Activated CD4-positive, alpha-beta T cell treated with anti-CD3 and anti-CD28 coated beads for 1 hour (primary cell): ENCODE measurements at places on chromosomes 5 and 9.

DNA sequence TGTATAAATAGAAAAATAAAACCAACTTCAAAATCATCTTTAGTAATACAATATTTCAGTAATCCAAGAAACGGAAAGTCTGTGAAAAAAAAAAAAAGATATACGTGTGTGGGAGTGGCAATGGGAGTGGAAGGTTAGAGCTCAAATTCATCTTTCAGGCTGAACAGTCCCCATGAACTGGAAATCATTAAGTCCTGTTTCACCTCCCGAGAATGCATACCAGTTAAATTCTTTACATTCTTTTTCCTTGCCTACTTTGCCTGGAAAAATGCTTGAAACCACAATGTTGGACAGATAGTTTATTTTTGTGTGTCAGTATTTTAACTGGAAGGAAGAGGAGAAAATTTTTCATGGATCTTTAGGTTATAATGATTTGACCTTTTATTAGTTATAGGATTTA, 166.8 kb downstream of the MUSK start:
- DNase-seq = no peak

DNA sequence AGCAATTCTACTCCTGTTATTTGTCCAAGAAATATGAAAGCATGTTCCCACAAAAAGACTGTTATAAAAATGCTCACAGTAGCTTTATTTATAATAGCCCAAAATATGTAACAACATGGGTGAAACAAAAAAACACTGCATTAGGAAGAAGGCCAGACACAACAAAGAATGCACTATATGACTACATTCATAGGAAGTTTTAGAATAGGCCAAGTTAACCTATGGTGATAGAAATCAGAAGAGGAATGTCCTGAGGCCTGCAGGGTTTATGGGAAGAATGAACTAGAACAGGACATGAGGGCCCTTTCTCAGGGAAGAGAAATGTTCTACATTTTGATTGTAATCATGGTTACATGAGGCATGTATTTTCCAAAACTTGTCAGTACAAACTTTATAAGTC, 24.7 kb upstream of the TAS2R1 start:
- DNase-seq = no peak

- DNase-seq = no peak
Measured at GRCh38 chr9:6562871-6563430, 82.6 kb downstream of the GLDC start.

DNA sequence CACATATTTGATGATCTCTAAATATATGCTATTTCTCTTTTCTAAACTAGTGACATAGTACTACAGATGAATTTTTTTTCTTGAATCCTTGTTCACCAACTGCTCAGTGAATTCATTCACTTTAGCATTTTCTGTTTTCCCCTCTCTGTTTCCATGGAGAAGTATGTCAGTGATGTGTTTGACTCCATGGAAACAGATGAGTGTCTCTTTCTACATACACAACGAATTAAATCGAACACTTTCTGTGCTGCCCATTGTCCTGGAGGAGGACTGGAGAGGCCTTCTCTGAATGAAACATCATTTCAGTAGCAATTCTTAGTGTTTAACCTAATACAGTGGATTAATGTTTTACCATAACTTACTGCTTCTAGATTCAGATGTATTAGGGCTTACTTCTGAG, 9.5 kb downstream of the INVS start:
- no peak for DNase-seq

- DNase-seq = no peak
Measured at GRCh38 chr5:174972291-174972690, 247.9 kb downstream of the MSX2 start.

- no peak for DNase-seq
Measured at GRCh38 chr5:150241298-150242160, 48.0 kb downstream of the CAMK2A start.

- no peak for DNase-seq
Measured at GRCh38 chr9:28967226-28967625, 1393.9 kb upstream of the C9orf72 start.

- DNase-seq = no peak
Measured at GRCh38 chr5:97388794-97389193, 205.7 kb upstream of the RIOK2 start.

DNA sequence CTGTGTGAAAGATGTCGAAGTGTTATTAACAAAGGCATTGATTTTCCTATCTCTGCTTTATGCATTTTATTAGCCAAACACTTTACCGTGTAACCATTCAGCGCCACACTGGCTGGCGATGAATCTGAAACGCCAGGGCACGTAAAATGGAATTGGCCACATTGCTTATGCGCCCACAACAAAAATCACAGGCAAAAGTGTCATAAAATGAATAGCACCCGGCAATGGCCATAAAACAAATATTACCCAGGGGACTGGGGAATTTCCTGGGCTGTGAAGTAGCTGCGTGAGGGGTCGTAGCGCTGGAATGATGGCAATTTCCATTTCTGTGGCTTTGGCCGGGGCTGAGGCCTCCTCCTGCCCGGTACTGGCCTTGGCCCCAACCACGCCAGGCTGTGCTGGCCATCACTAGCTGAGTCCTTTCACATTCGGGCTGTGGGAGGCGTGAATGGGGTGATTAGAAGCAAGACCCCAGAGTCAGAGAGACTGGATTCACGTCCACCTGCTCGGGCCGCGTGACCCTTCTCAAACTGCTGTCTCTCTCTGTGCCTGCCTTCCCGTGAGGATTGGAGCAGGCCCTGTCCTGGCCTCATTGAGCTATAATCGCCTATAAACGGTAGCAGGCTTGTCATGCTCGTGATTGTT, 254.5 kb downstream of the PBX3 start:
- no peak for DNase-seq

DNA sequence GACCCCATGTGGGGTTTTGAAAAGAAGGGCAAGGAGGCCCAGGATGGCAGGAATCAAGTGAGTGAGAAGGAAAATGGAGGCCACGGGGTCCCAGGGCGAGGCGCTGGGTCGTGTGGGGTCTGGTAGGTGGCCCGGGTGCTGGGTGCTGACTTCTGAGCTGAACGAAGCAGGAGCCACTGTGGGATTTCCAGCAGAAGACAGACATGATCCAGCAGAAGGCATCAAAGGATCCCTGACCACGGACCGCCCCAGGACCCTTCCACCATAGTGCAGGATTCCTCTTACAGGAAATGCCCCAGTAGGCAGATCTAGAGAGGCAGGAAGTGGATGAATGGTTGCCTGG, 106.7 kb downstream of the ADAMTS2 start:
- DNase-seq = no peak

DNA sequence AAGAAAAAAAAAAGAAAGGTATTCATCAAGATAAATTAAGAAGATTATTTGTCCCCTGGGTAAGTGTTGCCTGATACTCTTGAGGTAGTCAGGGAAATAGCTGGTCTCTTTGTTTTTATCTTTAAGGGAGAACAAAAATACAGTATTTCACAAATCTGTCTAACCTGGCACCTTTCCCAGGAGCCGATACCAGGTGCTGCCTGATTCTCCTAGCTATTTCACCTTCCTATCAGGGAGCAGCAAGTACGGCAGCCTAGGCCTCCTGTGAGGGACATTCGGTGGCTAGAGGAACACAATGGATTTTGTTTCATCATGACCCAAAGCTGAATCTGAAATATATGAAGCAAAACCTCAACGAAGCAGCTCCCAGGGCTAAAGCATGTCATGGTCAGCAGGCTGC, 86.0 kb downstream of the TARS1 start:
- no peak for DNase-seq

GRCh38 chr9:130117376-130117775, 54.8 kb upstream of the NCS1 start:
- DNase-seq = no peak

GRCh38 chr9:110575169-110575568, 4.4 kb downstream of the SVEP1 start:
- DNase-seq = no peak

- DNase-seq = no peak
Measured at GRCh38 chr9:84937180-84937579, 267.7 kb downstream of the NTRK2 start.

- DNase-seq = no peak
Measured at GRCh38 chr5:154714266-154714986, 40.8 kb upstream of the LARP1 start.

- no peak for DNase-seq
Measured at GRCh38 chr5:173598686-173599085, 17.8 kb downstream of the BOD1 start.

GRCh38 chr5:1413211-1413610, 32.0 kb downstream of the SLC6A3 start:
- no peak for DNase-seq

- no peak for DNase-seq
Measured at GRCh38 chr5:67255881-67256280, 59.3 kb upstream of the CD180 start.
